ENCODE measurements at places on chromosomes 4 and X. TPM values are rescaled to one million over a fixed set of nuclear protein-coding genes. Genes with fewer than 3 reads are reported as not detected.

Gene IQCM
- total RNA-seq = not detected

Gene HSD17B13
- total RNA-seq = not detected

Gene FAM241A
- 8.2 TPM for total RNA-seq

Gene FGB
- not detected for total RNA-seq

DNA sequence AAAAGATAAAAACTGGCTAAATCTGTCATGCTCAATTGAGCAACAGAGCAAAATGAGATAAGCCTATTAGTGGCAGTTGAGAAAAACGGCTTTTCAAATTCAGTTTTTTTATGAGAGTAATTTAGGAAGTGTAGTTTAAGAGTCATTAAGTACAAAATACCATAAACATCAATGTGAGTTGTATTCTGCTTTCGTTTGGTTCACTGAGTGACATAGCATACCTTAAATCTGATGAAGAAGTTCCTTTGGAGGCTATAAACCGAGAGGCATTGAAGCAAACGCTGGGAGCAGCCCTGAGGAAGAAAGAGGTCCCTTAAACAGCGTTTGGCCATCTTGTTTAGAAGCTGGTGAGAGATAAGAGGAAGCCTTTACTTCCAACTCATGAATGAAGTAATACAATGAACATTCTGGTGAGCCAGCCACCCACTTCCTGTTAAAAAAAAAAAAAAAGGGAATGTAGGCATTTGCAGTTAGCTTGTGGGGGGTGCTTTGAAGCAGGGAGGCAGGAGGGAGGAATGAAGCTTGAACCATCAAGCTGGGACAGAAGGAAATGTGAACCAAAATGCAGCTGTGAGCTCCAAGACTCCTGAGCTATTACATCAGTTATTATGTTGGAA lies 132.3 kb downstream of the ZNF330 start:
- peak overlapping the region; percentile 32 for H3K27ac ChIP-seq
- H3K4me1 ChIP-seq = peaks cover 16% of the 10 kb centered on the region
- no peaks in the 10 kb centered on the region for H3K36me3 ChIP-seq
- H3K27me3 ChIP-seq = no peaks in the 10 kb centered on the region

GRCh38 chrX:134745636-134746409 lies 87.6 kb upstream of the PLAC1 start:
- H3K36me3 ChIP-seq = no peaks in the 10 kb centered on the region
- H3K27me3 ChIP-seq = peaks cover 18% of the 10 kb centered on the region
- H3K27ac ChIP-seq = no peak overlapping the region
- H3K4me3 ChIP-seq = no peak overlapping the region
